Mesenteric fat pad (tissue), 1 donor: ENCODE measurements at places on chromosomes 5 and 9. TPM values are rescaled to one million over a fixed set of nuclear protein-coding genes. Genes with fewer than 3 reads are reported as not detected.

SH2D3C gene
- total RNA-seq, result 28.1 TPM

DNA sequence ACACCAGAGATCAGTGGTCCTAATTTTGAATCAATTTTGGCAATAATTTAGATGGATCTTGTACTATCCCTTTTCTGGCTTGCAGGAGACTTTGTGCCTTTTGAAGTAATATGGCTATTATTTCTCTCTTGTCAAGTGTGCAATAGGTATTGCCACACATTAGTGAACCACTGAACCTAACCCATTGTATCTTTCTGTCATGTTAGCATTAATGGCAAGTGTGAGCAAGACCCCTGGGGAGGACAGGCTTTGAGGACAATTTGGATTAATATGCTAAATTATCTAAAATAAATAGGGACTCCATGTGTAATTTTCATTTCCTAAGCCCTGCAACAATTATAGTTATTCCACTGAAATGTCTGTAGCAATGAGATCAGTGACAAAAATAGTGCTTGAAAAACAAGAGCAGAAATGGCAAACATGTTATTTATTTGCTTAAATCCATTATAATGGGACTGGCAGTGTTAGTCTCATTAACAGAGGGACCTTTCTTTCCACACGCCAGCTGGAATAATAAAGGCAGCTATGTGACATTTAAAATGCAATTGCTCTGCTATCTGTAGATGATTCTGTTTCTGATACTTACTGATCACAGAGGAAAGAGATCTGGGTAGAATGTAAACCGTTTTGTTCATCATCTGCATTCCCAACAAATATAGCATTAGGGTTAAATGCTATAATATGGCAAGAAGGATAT, 753.3 kb upstream of the ZNF608 start:
- DNase-seq, result no peak

- DNase-seq, result no peak
Observed at GRCh38 chr9:113973226-113973625, 97.1 kb downstream of the ZNF618 start.

HRH2 gene
- total RNA-seq, result 12.5 TPM

GRCh38 chr5:6732634-6733410, 19.6 kb downstream of the TENT4A start:
- DNase-seq, result peak; percentile 86

DNA sequence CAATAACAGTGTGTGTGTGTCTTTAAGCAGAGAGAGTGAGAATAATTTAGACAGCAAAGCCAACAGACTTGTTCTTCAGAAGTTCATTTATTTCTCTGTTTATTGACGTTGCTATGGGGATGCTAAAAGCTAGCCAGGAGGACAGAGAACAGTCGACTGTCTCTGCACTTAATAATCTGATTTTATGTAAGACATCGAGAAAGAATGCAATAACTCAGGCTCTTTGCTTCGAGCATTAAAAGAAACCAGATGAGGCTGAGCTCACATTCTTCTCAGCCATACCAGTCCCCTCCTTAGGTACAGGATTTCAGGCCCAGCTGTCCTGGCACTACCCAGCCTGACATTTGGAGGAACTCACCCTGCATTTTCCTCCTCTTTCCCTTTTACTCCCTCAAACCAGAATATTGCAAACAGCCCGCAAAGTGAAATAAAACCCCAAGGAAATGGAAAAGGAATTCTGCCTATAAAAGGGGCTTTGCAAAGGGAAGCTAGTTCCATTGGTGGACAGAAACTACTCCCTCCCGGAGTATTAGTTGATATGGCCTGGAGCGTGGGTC, 44.5 kb upstream of the DPYSL3 start:
- DNase-seq, result no peak

- DNase-seq, result no peak
Observed at GRCh38 chr5:127409921-127410675, 107.3 kb upstream of the PRRC1 start.
